ENCODE measurements at places on chromosomes 4 and X.

DNA sequence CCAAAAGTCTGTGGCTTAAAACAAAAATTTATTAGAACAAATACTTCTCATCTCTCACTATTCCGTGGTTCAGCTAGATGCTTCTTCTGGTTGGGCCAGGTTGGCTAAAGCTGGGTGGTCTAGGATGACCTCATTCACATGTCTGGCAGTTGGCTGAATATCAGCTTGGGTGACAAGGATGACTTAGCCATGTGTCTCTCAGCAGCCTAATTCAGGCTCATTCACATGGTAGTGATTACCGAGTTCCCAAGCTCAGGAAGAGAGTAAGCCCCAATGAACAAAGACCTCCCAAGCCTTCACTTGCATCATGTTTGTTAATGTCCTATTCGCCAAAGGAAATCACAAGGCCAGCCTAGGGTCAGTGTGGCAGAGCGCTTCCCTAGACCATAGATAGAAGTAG lies 119.4 kb downstream of the FANCB start:
- no peak for DNase-seq

DNA sequence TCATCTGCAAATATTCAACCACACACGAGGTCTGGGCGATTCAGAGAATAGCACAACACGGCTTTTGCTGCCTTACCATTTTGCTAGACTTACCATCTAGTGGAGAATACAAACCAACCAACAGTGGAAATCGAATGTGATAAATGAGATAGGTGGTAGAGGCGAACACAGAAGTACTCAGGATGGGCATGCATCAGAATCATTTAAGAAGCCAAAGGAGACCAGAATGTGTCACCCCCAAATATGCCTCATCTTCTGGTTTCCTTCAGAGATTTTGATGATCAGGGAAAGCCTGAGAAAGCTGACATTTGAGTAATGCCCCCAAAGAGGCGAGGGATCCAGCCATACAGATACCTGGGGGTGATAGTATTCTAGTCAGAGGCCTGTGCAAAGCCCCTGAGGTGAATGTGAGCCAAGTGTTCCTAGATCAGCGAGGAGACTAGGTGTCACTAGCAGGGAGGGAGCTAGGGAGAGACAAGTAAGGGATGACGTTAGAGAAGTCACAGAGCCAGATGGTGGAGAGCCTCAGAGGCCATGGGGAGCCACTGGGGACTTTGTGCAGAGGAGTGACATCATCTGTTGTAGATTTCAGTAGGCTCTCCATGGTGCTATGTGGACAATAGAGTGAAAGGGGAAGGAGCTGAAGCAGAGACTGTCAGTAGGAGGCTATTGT lies 1.7 kb downstream of the MTMR1 start:
- DNase-seq = no peak

- no peak for DNase-seq
Observed at GRCh38 chrX:72461766-72462165, 110.9 kb downstream of the HDAC8 start.

GRCh38 chr4:8905773-8906667 lies 34.4 kb upstream of the HMX1 start:
- no peak for DNase-seq

GRCh38 chr4:143364063-143364462 lies 27.4 kb downstream of the GAB1 start:
- DNase-seq = no peak
